CD8-positive, alpha-beta memory T cell (primary cell): ENCODE measurements at places on chromosomes 11 and 22.

DNA sequence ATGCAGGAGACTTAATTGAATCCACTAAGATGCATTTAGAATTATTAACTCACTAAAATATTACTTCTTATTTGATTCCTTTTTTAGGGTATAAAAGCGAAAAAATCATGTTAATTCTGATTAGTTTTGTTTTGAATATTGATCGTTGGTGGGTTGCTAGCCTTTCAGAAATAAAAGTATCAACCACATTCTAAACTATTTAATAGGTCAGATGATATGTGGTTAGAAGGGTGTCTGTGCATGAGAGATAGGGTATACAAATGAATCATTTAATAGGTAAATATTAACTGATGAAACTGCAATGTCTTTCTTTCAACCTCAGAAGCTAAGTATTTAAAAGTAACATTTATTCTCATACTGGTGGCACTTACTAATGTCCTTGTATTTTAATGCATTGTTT is 515.1 kb downstream of the CNTN5 start:
- no peak for DNase-seq

- peak; percentile 29 for DNase-seq
These were observed 5.0 kb upstream of the SH3BP1 start for GRCh38 chr22:37634417-37634924.

GRCh38 chr11:64591257-64592233 is 525 bp downstream of the SLC22A12 start:
- no peak for DNase-seq

DNA sequence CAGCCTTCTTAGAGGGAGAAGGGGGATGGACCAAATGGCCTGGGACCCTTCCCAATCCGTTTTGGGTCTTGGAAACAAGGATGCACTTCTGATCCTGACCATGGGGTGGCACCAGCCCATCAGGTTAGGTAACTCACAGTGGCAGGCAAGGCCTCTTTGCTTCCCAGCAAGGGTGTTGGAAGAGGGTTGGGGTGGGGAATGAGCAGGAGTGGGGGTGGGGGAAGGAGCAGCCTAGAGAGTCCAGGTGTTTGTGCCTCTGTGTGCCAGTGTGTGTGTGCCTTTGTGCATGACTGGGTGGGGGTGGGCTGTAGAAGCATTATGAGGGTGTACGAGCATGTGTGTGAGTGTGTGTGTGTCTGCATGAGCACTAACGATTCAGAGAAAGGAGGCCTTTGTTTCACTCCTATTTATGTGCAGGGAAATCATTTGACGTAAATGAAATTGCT is 213.1 kb downstream of the INSC start:
- DNase-seq: no peak

DNA sequence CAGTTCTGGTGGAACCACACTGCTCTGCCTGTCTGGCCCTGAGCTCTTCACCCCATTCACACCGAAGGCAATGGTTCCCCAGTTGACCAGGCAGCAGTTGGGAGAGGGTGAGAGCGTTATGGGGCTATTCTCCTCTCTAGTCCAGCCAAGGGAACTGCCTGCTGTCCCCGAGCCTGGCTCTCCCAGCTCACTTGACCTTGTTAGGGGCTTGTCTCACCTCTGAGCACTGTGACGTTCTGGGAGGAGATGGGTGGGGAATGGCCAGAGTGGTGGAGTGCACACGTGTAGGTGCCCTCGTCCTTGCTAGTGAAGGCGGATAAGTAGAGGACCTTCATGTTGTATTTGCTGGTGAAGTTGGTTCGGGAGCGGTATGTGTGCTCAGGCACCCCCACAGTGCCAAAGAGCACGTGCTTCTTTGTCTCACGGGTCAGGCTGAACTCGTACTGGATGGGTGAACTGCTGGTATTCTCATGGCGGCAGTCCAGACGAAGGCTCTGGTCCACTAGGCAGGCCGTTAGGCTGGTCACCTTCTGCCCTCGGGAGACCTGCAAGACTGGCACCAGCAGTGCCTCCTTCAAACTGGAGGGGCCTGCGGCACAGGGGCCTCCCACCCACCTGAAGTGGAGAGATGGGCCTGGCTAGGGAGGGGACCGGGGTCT is 3.0 kb downstream of the THY1 start:
- DNase-seq: no peak

DNA sequence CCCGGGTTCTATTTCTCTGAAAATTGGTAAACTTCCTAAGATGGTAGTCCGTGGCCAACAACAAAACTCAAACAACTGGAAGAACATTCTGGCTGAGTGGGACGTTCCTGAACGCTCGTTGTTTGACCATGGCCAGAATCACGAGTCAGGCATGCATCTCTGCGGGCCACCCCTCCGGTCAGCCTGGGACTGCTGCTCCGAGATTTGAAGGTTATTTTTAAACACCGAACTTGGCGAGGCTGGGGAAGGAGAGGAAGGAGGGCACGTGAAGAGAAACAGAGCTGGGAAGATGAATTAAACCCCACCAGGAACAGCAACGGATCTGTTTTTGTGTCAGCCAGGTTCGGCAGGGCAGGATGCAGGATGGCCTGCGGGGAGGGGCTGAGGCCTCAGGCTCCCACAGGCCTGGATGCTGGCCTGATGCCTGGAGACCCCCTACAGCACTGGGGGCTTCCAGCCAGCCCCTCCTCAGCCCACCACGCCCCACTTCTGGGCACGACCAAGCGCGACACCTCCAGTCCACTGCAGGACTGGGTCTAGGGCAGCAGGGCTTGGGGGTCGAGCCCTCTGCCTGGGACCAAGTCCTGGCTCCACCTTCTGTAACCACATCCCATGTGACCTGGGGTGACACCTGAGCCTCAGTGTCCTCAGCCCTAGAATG is 5.1 kb downstream of the SHISAL1 start:
- no peak for DNase-seq

GRCh38 chr11:130441719-130442118 is 6.7 kb upstream of the ADAMTS15 start:
- DNase-seq: no peak

DNA sequence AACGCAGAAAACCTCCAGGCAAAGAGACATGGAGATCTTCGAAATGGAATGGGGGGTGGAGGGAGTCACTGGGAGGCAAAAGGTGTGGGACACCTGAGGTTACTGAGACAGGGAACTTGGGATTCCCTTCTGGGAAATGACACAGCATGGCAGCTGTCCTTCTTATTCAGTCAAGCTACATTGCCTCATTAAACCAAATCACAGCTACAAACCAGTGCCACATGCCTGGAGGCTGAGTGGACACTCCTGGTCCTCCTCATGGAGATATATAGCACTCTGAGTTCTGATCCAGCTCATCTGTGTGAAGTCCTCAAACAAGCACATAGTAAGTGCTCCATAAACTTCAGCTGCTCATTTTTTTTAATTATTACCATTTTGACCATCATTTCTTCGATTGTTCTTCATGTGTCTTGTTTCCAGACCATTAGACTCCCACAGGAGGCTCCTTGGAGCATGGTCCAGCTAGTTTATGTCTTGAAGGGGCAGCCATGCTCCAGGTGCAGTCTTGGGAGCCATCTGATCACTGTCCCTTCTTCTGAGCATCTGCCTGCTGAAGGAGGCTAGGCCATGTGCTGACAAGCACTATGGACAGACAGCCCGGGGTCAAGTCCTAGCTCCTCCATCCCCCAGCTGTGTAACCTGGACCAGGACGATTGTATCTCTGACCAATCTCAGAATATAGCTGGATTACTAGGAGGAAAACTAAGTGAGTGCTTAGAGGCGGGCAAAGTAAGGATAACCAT is 9.7 kb upstream of the FXYD2 start:
- DNase-seq: no peak

GRCh38 chr22:37752189-37753087 is 55.3 kb upstream of the GCAT start:
- DNase-seq: no peak

DNA sequence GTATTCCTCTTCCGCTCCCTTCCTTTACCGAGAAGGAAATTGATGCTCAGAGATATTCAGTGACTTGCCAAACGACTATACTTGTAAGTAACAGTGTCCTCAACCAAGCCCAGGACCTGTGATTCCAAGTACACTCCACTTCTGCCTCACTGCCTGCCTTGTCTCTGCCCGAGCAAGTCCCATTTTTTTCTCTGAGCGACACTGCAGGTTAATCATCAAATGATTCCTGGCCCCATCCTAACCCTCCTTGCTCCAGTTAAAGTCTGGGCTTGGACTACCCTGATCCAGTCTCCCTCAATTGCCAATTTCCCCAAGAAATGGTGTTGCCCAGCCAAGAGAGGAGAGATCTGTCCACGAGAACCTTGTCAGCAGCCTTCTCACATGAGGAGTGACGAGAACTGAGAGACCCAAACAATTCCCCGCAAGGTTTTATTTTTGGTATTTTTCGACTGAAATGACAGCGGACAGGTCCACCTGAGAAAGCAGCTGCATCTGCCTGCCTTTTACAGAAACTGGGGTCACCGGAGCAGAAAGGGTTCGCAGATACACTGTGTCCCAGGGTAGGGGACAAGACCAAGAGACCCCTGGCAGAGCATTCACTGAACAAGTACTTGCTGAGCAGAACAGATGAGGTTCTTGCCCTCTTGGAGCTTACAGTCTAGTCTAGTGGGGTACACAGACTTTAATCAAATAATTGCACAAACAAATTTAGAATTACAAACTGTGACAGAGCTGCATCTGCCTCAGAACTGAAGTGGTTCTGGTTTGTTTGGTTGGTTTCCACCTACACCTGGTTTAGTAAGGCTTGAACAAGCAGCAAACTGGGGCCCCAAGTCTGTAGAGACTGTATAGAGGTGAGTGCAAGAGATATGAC is 11.4 kb downstream of the POU2AF1 start:
- DNase-seq: no peak

GRCh38 chr22:48076008-48076407 is 1313.6 kb downstream of the TBC1D22A start:
- no peak for DNase-seq

DNA sequence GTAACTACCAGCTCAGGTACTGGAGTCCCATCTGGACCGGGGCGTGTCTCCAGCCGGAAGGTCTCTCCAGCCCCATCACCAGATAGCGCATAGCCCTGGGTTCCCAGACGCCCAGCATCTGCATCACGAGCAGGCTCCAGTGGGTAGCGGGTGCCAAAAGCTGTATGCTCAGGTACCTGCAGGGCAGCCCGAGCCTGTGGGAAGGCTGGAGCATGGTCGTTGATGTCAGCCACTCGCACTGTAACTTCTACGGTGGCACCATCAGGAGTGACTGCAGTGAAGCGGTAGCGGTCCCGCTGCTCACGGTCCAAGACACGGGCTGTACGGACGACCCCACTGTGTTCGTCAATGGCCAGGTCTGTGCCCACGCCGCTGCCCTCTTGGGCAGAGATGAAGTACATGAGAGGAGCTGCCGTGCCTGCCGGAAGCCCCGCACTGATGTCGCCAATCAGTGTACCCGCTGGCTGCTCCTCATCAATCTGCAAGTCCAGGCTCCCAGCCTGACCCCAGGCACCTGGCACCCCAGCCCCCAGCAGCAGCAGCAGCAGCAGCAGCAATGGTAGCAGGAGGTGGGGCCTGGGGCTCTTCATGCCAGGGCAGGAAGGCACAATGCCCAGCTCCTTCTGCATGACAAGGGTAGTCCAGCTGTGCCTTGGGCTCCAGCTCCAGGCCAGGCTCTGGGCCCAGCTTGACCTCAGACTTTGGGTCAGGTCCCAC is 14.5 kb downstream of the DCHS1 start:
- DNase-seq: no peak

- DNase-seq: peak; percentile 21
These were observed 98.4 kb upstream of the PARVA start for GRCh38 chr11:12278766-12279671.

GRCh38 chr11:78037056-78037455 is 14.0 kb upstream of the KCTD14 start:
- no peak for DNase-seq

DNA sequence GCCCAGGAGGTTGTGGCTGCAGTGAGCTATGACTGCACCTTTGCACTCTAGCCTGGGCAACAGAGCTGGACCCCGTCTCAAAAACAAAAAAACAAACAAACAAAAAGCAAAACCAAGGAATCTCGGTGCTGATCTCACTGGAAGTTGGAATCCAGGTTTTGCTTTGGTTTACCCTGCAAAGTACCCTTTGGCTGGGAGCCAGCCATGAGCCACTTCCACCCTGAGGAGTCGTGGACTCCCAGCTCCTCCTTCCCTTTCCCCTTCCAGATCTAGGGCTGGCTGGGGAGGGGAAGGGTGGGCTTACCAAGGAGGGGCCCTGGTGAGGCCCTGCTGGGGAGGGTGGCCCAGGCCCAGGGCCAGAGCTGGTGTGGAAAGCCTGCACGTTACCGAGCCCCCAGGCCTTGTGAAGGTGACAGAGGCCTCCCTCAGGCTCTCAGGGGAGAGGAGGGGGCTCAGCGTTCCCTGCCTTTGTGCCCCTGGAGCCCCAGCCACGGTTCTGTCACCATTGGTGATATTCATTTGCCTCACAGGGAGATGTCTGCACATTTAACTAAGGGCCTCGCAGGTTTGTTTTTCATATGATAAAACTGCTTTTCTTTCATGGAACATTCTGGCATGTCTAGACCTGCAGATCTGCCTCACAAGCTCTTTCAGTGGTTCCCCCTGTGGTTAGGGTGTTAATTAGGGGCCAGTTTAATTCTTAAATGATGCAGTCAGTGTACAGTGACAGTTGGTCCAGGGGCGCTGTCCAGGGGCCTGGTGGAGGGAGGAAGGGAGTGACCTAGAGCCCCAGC is 29.0 kb downstream of the FBLN1 start:
- DNase-seq: no peak
